ENCODE measurements at places on chromosomes 1 and 21.
A peak's percentile ranks its signal among the peaks of the same experiment; 100 is the strongest.

GRCh38 chr1:8809342-8809736, 8.1 kb downstream of the RERE start:
- peak; percentile 26 for DNase-seq

- DNase-seq = peak; percentile 67
Observed at GRCh38 chr1:28190996-28191645, 14.6 kb upstream of the PTAFR start.

GRCh38 chr1:109270623-109271317, 12.2 kb downstream of the PSRC1 start:
- no peak for DNase-seq

DNA sequence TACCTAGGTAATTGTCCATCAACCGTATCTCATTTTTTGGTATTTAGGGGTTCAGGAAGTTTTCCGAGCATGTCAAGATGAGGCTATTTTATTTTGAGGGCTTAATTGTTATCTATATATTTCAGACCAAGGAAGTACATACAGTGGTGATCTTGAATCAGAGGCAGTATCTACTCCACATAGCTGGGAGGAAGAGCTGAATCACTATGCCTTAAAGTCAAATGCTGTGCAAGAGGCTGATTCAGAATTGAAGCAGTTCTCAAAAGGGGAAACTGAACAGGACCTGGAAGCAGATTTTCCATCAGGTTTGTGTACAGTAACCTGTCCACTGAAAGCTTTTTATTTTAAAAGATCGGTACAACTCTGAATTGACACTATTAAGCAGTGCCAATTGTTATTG, 130.2 kb downstream of the ZMYM4 start:
- no peak for DNase-seq

GRCh38 chr1:166166698-166167571, at the start of gene FAM78B:
Gene FAM78B, minus strand, starts transcription at chr1:166167001. Its CDS starts 753 bp downstream, at chr1:166166248.
- DNase-seq = peak; percentile 60

GRCh38 chr1:229420765-229421164, 13.1 kb downstream of the ACTA1 start:
- no peak for DNase-seq

DNA sequence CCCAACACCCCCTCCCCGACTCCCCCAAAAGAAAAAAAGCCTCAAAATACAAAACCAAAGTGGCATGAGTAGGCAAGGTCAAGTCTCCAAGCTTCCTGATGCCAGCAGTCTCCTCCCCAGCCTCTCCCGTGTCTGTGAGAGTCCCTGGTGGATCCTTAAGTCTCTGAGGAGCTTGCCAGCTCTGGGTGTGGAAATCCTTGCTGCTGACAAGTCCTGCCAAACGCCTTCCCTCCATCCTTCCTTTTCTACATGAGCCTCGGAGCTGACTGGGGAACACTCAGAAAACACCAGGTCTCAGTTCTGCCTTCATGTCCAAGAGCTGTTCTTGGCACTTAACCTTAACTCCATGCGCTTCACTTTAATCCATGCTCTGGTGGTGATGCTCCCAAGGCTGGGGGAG, 3.7 kb upstream of the ETV3L start:
- no peak for DNase-seq

DNA sequence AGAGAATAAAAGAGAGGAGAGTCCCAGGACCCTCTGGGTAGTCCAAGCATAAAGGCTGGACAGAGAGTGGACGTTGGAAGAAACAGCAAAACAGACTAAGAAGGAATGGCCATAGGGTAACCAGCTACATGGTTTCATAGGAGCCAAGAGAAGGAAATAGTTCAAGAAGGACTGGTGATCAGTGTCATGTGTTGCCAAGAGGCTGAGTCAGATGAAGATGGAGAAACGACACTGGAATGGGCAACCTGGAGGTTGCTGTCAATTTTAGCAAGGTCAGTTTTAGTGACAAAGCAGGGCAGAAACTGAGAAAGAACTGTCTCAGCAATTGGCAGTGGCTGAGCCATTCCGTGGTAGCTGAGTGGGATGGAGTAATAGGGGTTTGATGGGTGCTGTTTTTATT, 41.4 kb downstream of the HMGB4 start:
- DNase-seq = no peak

- no peak for DNase-seq
Observed at GRCh38 chr21:44370786-44371410, 17.5 kb downstream of the TRPM2 start.

- DNase-seq = no peak
Observed at GRCh38 chr1:92476071-92476631, 10.6 kb downstream of the GFI1 start.

DNA sequence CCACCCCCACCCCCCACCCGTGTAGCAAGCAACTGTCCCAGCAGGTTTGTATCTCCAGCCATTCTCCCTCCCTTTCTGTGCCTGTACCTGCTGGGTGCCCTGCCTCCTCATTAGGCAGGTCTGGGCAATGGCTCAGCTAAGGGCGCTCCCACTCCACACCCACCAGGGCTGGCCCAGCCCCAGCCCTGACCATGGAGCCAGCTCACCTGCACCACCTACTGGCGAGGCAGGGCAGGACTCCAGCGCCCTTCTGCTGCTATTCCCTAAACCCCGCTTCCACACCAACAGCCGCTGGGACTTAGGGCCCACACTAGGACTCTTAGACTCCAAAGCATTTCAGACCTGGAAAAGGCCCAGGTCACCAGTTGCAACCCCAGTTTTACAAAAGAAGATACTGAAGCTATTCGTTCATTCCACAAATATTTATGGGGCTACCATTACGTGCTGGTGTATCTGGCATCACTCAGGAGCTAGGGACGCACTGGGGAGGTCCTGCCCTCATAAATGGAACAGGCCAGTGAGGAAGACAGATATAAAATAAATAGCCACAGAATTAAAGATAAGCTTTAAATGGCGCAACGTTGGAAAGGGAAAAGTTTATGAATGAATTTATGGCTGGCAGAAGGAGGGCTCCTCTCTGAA, 24.0 kb downstream of the PGLYRP3 start:
- no peak for DNase-seq

DNA sequence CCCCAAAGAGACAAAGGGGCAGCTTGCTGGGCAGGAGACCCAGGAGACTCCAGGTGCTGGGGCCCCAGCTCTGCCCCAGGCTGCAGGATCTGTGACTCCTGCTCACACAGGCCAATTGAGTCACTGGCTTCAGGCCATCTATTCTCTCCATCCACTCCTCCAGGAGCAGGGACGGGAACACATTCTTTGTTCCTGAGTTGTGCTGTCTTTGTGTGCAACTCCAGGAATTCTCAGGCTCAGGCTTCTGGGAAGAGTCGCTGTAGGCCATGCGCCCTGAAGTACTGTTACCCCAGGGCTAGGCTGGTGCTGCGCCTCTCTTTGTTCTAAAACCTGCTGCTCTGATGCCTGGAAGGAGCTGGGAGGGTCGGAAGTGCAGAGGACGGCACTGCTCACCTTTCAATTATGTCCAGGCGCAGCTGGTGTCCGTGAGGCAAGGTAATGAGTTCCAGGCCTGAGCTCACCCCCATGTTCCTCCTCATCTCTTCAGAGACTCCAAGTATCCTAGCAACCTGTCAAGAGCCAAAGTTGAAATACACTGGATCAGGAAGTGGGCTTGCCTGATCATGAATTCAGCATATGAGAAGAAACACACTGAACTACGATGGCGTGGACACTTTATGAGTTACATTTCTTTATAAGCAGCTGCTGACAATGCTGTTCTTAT, 105.9 kb downstream of the BCAR3 start:
- DNase-seq = no peak

GRCh38 chr1:217029281-217030157, 306.3 kb upstream of the ESRRG start:
- DNase-seq = peak; percentile 49

DNA sequence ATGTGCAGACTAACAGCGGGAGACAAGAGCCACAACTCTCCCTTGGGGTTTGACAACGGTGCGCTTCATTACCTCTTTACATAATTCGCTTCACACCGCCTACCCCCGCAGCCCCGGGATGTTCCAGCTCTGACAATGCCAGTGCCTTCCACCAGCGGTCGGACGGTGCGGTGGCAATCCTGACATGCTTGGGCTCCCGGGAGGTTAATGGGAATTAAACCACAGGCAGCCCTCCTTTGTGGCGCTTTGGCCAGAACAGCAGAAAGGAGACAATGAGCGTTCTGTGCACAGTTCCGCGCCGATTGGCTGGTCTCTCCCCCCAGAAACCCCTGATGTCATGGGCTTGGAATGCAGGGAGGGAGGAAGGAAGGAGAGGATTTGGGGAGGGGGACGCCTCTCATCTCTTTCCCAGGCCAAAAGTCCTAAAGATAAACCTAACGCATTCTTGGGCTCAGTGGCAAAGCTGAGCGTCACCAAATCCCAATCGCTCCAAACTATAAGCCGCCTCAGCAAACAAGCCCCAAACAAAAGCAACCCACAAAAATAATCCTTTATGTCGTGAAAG, 1.3 kb downstream of the CNN3 start:
- peak; percentile 89 for DNase-seq

- DNase-seq = no peak
Observed at GRCh38 chr1:54259546-54260140, 59.7 kb downstream of the MRPL37 start.

- DNase-seq = no peak
Observed at GRCh38 chr1:175824079-175824478, 80.7 kb upstream of the TNR start.

GRCh38 chr1:168141871-168142385, 5.2 kb upstream of the GPR161 start:
- DNase-seq = no peak

GRCh38 chr1:176826265-176826664, 338.2 kb downstream of the ASTN1 start:
- DNase-seq = no peak

GRCh38 chr1:212557739-212558692, 50.5 kb upstream of the ATF3 start:
- peak; percentile 42 for DNase-seq

DNA sequence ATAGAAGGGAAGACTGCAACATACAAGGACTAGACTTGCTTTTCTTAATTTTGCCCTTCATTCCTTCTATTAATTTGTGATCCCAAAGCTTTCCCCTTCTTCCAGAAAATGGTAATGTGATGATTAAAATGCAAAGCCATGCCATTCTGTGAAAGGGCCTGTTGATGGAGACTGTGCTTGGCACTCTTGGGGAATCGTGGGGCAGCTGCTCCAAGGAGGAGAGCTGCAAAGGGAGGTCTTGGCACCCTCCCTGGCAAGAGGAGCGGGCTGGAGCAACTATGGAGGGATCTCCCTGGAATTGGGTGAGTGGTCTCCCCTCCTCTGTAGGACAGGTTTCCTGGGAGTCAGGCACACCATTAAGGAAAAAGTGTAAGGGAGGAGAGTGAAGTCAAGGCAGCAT, 16.6 kb downstream of the CACNA1S start:
- DNase-seq = no peak

DNA sequence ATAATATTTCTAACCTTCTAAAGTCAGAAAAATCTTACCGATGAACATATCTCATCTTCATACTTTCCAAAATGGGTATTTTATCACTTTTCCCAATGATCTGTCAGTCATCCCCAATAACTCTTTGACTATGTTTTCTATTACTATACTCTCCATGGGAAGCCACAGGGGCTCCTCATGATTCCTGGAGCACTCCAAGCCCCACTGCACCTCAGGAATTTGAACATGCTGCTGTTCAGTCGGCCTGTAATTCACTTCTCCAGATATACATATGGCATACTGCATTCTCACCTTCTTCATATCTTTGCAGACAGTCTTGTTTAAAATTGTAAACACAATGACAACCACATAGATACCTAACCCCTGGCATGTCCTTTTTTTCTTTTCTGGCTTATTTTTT, 333.0 kb downstream of the BRINP3 start:
- no peak for DNase-seq

- DNase-seq = no peak
Observed at GRCh38 chr1:156160000-156160742, 6.8 kb downstream of the SEMA4A start.

DNA sequence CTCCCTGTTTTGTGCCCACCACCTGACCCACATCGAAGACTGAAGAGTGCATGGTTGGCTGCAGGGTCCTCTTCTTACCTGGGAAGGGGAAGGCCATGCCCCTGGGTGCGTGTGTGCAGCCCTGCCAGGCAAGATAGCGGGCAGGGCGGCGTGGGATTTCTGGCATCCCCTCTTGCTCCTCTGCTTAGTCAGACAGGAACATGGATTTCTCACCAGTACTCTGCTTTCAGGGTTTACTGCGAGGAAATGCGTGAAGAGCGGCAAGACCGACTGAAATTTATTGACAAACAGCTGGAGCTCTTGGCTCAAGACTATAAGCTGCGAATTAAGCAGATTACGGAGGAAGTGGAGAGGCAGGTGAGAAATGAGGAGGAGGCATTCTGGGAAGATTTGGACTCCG, 15.5 kb upstream of the MIIP start:
- no peak for DNase-seq

GRCh38 chr1:62109124-62109523, 85.5 kb upstream of the L1TD1 start:
- DNase-seq = no peak

DNA sequence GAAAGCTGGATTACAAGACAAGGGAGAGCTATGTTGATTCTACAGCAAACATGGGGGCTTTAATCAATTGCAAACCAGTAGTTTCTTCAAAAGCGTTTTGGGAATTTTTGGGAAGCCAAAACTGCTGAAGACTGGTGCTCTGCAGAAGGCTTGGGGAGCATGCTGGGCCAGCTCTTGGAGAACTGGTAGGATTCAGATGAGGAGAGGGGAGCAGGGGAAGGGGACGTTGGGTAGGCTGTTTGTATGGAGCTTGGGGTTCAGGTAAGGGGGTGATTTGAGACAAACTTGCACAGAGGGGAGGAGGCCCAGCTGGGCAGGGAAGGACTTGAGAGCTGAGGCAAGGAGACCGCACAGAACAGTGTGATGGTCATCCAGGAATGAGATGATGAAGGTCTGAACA, 2.6 kb upstream of the MYOG start:
- no peak for DNase-seq

GRCh38 chr1:87062687-87063086, 148.3 kb downstream of the HS2ST1 start:
- DNase-seq = no peak

DNA sequence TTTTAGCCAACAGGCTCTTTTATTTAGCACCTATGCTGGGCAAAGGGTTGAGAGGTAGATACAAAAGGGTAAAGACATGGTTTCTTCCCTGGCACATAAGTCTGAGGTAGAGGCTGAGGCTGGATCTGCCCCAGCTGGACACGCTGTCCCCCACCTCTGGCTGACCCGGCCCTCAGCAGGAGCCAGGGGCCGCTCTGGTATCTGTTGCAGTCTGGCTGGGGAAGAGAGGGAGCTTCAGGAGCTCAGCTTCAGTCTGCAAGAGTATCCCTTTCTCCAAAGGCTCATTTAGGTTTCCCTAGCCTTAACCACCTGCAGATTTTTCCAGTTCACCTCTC, 14.2 kb downstream of the BLACAT1 start:
- no peak for DNase-seq

DNA sequence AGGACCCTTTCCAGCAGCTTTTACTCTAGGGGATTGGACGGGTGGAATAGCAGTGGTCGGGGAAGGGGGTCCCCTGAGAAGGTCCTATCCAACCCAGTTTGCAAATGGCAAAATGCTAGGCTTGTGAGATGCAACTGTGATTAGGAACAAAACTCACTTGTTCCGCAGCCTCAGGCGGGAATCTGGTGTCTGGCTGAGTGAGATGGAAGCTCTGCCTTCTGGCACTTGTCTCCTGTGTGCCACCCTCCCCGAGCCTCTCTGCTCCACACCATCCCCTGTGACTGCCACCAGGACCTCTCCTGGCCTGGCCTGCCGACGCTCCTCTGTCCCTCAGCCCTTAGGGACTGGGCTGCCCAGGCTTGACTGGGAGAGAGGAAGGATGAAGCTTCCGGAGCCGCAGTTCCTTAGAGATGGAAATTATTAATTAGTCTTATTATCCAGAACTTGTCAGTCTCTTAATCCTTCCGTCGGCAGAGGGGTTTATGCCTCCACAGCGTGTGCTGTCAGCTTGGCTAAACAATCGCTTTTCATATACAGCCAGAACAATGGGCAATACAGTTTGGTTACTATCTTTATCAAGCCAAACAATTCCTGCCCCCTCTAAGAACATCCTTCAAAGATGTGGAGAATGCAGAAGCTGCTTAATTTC, 292.8 kb upstream of the VAMP3 start:
- DNase-seq = no peak
